Mammary epithelial cell (primary cell): ENCODE measurements at places on chromosomes 12 and 14. TPM values are rescaled to one million over a fixed set of nuclear protein-coding genes. Genes with fewer than 3 reads are reported as not detected.

GRCh38 chr14:96398432-96398831 lies 6.5 kb downstream of the AK7 start:
- no peak for DNase-seq

GRCh38 chr14:69850086-69850735 lies 29.0 kb upstream of the SMOC1 start:
- no peak for DNase-seq

The FMNL3 gene
- 10.7 TPM for polyA plus RNA-seq

- no peak for DNase-seq
Measured at GRCh38 chr12:252636-253035, 10.0 kb downstream of the SLC6A13 start.

DNA sequence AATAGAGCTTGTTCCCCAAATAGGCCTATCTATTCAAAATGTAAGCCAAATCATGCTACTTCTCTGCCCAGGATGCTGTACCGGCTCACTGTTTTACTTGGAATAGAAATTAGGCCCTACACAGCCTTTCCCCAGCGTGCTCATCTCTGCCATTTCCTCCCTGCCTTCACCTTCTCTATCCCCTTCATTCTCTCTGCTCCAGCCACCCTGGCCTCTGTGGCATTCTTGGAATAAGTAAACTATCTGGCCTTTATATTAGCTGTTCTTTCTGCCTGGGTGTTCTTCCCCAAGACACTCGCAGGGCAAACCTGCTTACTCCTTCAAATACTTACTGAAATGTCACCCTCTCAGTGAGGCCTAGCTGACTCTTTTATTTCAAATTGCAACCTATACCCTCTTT lies 30.9 kb upstream of the DYRK2 start:
- DNase-seq: no peak

- no peak for DNase-seq
Measured at GRCh38 chr14:33362934-33363333, 424.3 kb downstream of the NPAS3 start.

DNA sequence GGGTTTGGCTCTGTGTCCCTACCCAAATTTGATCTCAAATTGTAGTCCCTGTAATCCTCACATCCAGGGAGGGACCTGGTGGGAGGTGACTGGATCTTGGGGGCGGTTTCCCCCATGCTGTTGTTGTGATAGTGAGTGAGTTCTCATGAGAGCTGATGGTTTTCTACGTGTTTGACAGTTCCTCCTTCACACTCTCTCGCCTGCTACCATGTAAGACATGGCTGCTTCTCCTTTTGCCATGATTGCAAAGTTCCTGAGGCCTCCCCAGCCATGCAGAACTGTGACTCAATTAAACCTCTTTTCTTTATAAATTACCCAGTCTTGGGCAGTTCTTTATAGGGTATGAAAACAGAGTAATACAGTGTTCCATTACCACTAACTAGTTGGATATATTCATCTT lies 10.3 kb upstream of the LRRC23 start:
- DNase-seq: no peak

DNA sequence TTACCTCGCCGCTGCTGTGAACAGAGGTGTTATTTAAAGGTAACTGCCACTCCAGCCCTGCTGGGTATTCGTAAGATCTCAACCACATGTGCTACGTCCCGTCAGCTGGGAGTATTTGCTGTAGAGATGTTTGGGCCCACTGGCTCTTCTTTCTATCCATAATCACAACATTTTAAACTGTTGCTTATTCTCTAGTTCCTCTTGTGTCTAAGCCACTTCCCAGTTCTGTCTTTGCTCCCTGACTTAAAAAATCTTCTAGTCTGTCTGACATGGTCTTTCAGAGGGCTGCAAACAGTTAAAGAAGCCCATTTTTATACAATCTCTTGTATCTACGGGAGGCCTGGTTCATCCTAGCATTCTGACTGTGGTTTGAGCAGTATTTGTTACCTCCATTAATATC lies 33.2 kb upstream of the HELB start:
- DNase-seq: no peak
